B cell (primary cell): ENCODE measurements at places on chromosomes 1 and 21. TPM values are rescaled to one million over a fixed set of nuclear protein-coding genes. Genes with fewer than 3 reads are reported as not detected.

The CFAP74 gene
- not detected in 2 replicates for polyA plus RNA-seq

DNA sequence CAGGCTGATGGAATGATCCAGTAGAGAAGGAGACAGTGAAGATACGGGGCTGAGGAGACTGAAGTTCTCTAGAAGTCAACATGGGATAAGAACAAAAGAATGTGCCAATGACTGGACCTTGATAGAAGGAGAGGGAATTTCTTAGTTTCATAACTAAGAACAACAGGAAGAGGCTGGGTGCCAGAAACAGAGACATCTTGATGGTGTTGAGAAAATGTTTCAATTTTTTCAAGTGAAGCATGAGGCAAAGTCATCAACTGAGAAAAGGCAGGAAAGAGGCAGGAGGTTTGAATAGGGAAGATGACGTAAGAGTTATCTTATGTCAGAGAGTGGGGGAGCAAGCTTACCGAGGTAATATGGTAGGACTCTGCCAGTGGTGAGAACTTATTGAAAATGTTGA, 80.1 kb downstream of the SPAG17 start:
- H3K4me1 ChIP-seq = no peaks in the 10 kb centered on the region
- no peak overlapping the region for H3K4me3 ChIP-seq
- H3K36me3 ChIP-seq = no peaks in the 10 kb centered on the region
- DNase-seq = no peak
- H3K27ac ChIP-seq = no peak overlapping the region
- peaks cover 5% of the 10 kb centered on the region for H3K27me3 ChIP-seq

GRCh38 chr1:179930867-179931266, 23.7 kb upstream of the CEP350 start:
- H3K36me3 ChIP-seq = no peaks in the 10 kb centered on the region
- no peak overlapping the region for H3K4me3 ChIP-seq
- no peak overlapping the region for H3K27ac ChIP-seq
- H3K4me1 ChIP-seq = no peaks in the 10 kb centered on the region

DNA sequence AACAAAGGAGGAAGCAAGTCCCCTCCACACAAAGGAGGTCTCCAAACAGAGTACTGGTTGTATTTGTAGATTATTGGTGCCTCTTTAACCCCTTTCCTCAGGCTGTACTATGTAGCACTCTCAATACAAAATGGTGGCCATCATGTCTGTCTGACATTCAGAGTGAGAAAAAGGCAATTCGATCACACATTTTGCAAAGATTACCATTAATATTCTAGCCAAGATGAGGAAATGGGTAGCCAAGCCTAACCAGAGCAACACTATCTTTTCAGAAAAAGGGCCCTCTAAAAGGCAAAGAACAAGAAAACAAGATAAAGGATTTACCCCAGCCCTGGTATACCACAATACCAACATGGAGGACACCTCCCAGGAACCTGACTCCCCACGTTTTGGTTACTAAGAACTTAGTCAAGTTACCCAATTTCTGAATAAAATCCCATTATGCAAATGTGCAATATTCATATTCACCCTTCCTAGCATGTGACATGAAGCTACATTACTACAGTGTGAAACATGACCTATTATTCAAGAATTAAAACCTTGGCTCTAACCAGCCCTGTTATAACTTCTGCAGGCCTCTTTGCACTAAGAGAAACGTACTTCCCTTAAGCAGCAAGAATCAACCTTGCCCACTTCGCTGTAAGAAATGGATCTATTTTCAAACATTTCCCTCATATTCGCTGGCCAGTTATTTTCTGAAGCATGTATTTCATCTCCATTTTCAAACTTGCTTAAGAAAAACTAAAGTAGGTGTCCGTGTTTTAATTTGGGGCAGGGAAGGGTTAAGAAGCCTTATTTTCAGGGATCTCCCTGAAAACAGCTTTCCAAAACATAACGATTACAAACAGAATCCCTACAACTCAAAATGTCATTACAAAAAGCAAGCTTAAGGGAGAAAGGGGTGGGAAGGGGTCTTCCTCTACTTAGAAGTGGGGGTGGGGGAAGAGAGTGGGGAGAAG, 2.1 kb downstream of the KDM5B start:
- peak overlapping the region; percentile 31 for H3K27ac ChIP-seq
- H3K36me3 ChIP-seq = no peaks in the 10 kb centered on the region
- peaks cover 27% of the 10 kb centered on the region for H3K4me1 ChIP-seq
- H3K4me3 ChIP-seq = peak overlapping the region; percentile 65
- no peaks in the 10 kb centered on the region for H3K27me3 ChIP-seq

DNA sequence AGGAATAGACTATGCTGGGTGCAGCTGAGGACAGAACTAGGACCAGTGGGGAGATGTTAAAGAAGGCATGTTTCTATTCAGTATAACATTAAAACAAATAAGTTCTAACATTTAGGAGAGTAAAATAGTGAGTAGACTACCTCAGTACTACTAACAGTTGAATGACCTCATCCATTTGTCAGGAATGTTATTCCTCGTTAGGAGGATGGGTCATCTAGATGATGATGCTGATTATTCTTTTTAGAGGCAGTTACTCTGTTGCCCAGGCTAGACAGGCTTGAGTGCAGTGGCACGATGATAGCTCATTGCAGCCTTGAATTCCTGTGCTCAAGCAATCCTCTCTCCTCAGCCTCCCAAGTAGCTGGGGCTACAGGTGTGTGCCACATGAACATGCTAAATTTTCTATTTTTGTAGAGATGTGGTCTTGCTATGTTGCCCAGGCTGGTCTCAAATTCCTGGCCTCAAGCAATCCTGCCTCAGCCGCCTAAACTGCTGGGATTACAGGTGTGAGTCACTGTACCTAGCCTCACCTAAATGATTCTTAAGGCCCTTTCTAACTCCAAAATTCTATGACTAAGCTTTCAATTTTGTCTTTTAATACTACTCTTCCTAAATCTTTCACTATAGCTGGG, 9.3 kb downstream of the EEIG2 start:
- no peak overlapping the region for H3K27ac ChIP-seq
- no peaks in the 10 kb centered on the region for H3K27me3 ChIP-seq
- no peak for DNase-seq
- H3K4me3 ChIP-seq = no peak overlapping the region

DNA sequence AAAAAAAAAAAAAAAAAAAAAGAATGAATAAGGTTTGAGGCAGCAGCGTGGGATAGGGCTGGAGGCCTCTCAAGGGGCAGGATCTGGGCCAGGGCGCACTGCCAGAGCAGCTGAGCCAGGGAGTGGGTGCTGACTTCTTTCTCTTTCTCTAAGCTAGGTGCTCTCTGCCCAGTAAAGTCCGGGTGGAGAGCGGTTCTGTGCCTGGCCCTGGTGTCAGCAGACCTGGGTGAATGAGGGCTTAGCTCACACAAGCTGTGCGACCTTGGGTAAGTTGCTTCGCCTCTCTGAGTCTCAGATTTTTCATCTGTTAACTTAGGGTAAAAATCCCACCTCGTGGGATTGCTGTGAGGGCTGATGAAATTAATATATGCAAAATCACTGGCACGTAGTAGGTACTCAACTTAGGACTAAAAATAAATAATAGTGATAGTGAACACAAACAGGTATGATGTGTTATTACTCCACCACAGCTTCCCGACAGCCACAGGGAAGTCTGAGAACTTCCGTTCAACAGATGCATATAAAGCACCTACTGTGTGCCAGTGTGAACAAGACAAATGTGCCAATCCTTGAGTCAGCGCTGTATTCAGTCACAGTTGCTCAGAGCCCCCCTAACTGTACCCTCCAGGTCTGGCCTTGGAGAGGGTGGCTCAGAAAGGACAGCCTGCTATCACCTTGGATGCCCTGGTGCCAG, 2.0 kb upstream of the FAM131C start:
- H3K4me3 ChIP-seq = no peak overlapping the region
- peaks cover 10% of the 10 kb centered on the region for H3K4me1 ChIP-seq
- no peak for DNase-seq

The TMPRSS15 gene
- polyA plus RNA-seq = 0.04 and 0.14 TPM in 2 replicates

DNA sequence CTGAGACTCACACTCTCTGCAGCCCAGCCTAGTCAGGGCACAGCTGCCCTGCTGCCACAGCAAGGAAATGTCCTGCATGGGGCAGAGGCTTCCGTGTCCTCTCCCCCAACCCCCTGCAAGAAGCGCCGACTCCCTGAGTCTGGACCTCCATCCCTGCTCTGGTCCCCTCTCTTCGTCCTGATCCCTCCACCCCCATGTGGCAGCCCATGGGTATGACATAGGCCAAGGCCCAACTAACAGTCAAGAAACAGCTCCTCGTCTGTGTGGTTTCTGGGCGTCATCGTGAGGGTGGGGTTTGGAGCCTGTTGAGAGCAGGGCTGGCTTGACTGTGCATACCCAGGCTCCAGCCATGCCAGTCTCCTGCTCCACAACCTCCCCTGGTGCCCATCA, 19.5 kb downstream of the FAAH start:
- H3K4me3 ChIP-seq = no peak overlapping the region
- no peaks in the 10 kb centered on the region for H3K4me1 ChIP-seq
- no peaks in the 10 kb centered on the region for H3K27me3 ChIP-seq
- DNase-seq = no peak
- no peaks in the 10 kb centered on the region for H3K36me3 ChIP-seq

The KRTAP12-2 gene
- not detected in 2 replicates for polyA plus RNA-seq

GRCh38 chr1:208467151-208467780, 223.1 kb upstream of the PLXNA2 start:
- no peaks in the 10 kb centered on the region for H3K36me3 ChIP-seq
- no peak overlapping the region for H3K4me3 ChIP-seq
- no peak overlapping the region for H3K27ac ChIP-seq
- H3K27me3 ChIP-seq = no peaks in the 10 kb centered on the region

DNA sequence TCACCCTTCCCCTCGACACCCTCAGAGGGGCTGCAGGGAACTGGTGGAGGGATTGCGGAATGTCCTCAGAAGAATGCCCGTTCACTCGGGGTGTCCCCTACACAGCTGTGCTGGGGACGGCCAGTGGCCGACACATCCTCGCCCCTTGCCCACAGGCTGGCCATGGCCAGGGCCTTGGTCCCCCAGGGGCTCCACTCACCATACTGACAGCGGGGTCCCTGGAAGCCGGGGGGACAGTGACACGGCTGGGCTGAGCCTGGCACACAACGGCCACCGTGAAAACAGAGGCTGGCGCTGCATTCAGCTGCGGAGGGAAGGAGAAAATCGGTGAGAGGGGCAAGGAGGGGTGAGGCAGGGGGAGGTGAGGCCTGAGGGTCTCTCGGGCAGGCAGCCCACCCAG, 31.7 kb downstream of the MEGF6 start:
- no peak for DNase-seq
- no peak overlapping the region for H3K4me3 ChIP-seq
- H3K27ac ChIP-seq = no peak overlapping the region
- H3K36me3 ChIP-seq = no peaks in the 10 kb centered on the region

DNA sequence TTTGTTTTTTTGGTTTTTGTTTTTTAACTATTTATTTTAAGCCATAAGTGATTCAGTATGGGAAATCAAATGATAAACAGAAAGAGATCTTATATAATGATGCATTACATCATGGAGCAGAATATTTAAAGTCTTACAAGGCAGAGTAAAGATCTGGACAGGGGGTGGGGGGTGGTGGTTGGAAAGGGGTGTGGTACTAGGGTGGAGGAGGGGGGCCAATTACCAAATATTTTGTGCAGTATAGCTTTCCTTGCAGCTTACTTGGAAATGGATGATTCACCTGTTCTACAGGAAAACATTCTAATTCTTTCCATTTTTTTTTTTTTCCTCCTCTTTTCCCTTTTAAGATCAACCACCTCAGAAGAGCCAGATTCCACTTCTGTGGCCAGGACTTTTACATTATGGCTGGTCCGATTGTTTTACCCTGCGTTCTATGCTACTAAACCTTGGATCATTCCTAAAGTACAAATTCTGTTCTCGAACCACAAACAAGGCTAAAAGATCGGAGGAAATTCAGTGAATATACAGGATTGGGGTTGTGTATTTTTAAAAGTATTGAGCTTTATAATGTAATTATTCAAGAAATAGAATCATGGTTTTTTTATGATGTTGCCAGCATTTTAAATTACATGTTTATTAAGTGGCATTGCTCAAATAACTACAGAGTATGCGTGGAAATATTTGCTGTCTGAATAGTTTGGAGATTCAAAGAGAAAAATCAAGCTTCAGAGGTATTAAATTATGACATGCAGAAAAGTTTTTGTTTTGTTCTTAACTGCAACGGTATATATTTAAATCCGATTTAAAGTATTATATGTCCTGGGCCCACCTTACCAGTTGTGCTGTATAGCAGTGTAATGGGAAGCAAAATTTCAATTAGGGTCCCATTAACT, 859.5 kb downstream of the USP25 start:
- no peaks in the 10 kb centered on the region for H3K36me3 ChIP-seq
- no peak overlapping the region for H3K27ac ChIP-seq
- DNase-seq = no peak
- no peak overlapping the region for H3K4me3 ChIP-seq
- H3K4me1 ChIP-seq = no peaks in the 10 kb centered on the region

The FCGR1A gene
- polyA plus RNA-seq = 0.10 TPM in 1 of 2 replicates, not detected in the other

GRCh38 chr1:64356636-64357256, 113.2 kb upstream of the CACHD1 start:
- DNase-seq = no peak
- no peaks in the 10 kb centered on the region for H3K36me3 ChIP-seq
- no peaks in the 10 kb centered on the region for H3K4me1 ChIP-seq
- H3K27me3 ChIP-seq = no peaks in the 10 kb centered on the region

GRCh38 chr1:183416850-183417771, 1.1 kb downstream of the NMNAT2 start:
- no peaks in the 10 kb centered on the region for H3K36me3 ChIP-seq
- peaks cover 27% of the 10 kb centered on the region for H3K4me1 ChIP-seq
- peak; percentile 16 for DNase-seq
- peaks cover 44% of the 10 kb centered on the region for H3K27me3 ChIP-seq
- H3K27ac ChIP-seq = no peak overlapping the region
